ENCODE measurements at places on chromosomes 16 and 17.

DNA sequence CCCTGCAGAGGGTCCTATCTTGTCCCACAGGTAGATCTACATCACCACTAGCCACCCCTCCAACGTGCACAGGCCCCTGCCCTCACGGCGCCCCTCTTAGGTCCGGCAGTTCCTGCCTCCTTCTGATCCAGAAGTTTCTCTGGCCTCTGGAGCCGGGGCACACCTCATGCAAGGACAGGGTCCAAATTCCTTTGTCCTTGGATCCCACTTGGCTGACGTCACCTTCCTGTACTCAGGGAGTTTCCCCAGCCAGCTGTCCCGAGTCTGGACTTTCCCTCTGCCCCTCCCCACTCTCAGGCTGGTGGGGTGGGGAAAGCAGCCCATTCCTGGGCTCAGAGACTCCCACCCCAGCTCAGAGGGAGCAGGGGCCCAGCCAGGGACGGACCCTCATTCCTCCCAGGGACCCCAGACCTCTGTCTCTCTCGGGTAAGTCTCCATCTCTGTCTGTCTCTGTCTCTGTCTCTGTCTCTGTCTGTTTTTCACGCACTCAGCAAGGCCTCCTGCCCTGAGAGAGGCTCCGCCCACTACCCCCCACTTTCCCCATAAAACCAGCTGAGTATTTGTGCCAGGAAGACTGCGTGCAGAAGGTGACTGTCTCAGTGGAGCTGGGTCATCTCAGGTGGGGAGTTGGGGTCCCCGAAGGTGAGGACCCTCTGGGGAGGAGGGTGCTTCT lies at the start of gene IL32:
Gene IL32 (plus strand): TSS at position 572 of the 673 bp plus-strand sequence. CDS start 172 bp downstream, outside the sequence.
- DNase-seq, result no peak

DNA sequence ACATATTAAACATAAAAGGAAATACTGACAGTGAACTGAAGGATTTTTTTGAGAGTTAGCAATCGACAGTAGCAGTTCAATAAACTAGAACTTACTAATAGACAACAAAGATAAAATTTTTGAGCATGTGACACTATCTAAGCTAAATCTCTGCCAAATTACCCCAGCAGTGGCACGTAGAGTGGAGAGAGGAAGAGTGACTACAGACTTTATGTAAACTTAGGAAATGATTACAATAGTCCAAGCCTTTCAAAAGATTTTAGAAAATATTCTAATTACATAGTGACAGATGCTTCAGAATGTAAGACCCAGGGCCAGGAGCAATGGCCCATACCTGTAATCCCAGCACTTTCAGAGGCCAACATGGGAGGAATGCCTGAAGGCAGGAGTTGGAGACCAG lies 52.4 kb downstream of the CFDP1 start:
- no peak for DNase-seq

- no peak for DNase-seq
These were observed 160.4 kb downstream of the ABCC12 start for GRCh38 chr16:47995354-47995753.

- DNase-seq, result no peak
These were observed 250.6 kb upstream of the SALL1 start for GRCh38 chr16:51401673-51402072.

- DNase-seq, result no peak
These were observed 9.5 kb downstream of the KNOP1 start for GRCh38 chr16:19708296-19709205.

- DNase-seq, result no peak
These were observed 4.6 kb upstream of the NACA2 start for GRCh38 chr17:61595418-61596186.

DNA sequence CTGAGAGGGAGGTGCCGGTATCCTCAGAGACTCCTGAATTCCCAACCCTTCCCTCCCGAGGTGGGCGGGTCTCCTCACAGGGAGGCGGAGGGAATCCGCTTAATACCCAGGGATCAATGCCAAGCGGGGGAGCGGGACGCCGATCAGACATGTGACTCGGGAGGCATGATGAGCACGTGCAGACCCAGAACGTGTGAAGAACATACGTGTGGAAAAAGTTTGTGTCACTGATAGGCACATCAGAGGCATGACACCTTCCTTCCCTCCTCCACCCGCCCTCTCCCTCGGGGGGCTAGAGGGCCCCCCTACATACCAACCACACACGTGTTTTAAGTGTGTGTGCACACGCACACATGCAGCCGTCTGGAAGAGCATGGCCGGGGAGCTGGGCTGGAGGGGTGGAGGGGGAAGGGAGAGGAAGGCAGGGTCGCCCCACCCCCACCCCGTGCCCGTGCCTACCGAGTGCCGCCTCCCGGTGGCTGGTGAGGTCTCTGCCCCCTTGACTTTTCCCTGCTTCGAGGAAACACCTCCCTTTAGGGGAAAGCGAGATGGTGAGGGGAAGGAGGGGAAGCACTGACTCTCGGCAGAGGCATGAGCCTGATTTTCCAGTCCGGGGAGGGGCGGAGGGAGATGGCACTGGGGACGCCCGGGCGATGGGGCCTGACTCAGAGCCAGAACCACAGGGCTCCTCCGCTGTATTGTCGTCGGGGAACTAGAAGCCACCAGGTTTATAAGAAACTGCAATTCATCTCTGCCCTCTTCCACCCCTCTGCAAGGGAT lies 12.1 kb upstream of the TBX21 start:
- DNase-seq, result peak; percentile 39

- no peak for DNase-seq
These were observed 28.2 kb downstream of the ZNF652 start for GRCh38 chr17:49333804-49334203.

DNA sequence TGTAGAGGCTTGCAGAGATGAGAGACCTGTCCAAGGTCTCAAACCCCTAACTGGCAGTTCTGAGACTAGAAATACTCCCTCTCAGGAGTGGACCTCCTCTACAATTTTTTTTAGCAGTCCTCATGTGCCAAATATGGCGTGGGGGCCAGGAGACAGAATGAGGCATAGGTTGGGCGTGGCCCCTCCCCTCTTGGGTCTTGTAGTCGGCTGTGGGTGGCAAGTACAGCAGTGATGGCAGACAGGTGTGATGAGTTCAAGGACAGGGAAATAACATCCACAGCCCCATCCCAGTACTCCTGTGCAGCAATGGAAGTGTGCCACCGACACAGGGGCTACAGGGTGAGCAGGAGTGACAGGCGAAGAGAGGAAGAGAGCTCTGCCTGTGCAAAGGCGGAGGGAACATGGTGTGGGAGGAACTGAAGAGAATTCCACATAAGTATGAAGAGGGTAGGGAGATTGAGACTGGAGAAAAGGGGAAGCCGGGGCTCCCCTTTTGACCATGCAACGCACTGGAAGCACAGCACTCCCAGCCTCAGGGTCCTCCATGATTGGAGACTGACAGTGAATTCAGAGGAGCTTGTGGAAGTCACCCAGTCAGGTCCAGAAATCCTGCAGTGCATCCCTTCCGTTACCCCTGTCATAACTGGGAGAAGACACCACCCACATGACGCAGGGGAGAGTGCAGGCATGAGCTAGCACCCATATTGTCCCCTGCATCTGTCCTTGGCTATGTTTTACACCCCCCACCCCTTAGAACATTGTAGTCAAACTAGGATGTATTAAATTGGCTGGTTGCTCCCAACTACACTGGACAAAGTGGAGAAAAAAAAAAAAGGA lies 14.8 kb upstream of the CETP start:
- DNase-seq, result no peak

DNA sequence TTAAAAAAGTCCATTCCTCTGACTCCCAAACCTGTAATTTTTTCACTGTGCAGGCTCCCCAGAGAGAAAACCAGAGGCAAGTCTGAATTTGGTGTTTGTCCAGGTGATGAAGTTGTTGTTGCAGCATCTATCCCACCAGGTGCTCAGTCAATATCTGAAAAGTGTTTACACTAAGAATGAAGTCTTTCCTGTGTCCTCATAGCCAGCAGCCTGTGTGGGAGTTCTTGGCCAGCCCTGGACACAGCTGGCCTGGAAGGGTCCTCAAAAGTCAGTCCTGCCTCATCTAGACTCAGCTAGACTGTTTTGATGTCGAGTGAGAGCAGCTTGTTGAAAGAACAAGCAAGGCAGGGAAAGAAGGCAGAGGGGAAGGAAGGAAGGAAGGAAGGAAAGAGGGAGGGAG lies 3.3 kb upstream of the PMP22 start:
- DNase-seq, result no peak

DNA sequence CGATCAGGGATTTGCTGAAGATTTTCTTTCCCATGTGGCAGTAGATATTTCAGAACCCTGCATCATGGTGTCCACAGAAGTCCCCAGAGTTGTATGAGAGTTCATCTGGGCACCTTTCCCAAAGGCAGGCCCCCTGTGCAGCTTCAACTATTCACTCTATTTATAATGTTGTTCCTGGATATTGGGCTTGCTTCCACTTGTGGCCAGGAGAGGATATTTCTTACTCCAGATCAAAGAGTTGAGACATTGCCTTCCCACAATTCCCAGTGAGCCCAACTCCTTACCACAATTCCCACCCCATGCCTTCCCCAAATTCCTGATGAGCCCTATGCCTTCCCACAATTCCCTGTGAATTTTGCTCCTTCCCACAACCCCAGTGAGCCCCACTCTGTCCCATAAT lies 206.9 kb downstream of the WWOX start:
- DNase-seq, result no peak

DNA sequence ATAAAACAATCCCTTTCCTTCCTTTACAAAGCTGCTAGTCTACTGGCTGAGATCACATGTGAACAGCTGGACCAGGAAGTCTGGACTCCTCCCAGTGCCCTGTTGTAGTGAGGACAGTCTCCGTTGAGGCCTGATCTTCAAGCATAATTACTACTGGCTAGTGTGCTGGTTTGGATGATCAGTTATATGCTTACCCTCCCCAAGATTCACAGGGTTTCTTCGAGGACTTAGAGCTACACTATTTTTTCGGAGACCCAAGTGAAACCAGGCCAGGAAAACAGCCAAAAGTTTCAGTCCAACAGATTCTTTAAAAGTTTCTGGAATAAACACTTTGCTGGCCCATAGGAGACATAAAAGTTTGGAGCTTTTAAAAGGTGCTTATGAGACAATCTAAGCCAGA lies 194.9 kb upstream of the CDH11 start:
- no peak for DNase-seq

GRCh38 chr16:14280541-14280940 lies 209.4 kb downstream of the MRTFB start:
- no peak for DNase-seq

- DNase-seq, result no peak
These were observed 89.5 kb downstream of the MRC2 start for GRCh38 chr17:62716834-62717588.

GRCh38 chr17:798246-798645 lies 16.1 kb downstream of the MRM3 start:
- DNase-seq, result peak; percentile 54

GRCh38 chr16:14309001-14309886 lies 238.1 kb downstream of the MRTFB start:
- DNase-seq, result peak; percentile 45

GRCh38 chr17:54859187-54859586 lies 41.5 kb upstream of the TOM1L1 start:
- DNase-seq, result no peak

GRCh38 chr16:70432723-70433457 lies 6.0 kb downstream of the ST3GAL2 start:
- no peak for DNase-seq

- DNase-seq, result no peak
These were observed 51.7 kb upstream of the SEC14L1 start for GRCh38 chr17:77089124-77089490.

All from eye (tissue), 1 donor.